Retina (tissue), 1 donor: ENCODE measurements at places on chromosomes 1 and 21.

GRCh38 chr21:15332572-15332971 is 267.8 kb upstream of the NRIP1 start:
- no peak for DNase-seq

DNA sequence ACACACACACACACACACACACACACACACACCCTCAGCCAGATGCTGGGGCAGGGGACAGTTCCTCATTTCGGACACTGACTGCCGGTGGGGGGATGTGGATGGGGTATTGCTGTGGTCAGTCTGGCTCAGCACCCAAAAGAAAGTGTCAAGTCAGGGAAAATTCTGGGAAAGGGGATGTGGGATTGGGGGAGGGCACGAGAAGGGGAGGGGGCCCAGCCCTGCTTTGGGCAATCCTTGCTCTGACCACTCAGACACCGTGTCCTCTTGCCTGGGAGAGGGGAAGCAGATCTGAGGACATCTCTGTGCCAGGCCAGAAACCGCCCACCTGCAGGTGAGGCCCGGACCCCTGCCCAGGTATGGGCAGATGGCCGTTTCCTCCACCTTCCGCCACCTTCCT is at the start of gene C1QC:
C1QC (plus strand) TSS at position 253 of the 400 bp plus-strand sequence. CDS start 391 bp downstream, outside the sequence.
- DNase-seq: no peak

DNA sequence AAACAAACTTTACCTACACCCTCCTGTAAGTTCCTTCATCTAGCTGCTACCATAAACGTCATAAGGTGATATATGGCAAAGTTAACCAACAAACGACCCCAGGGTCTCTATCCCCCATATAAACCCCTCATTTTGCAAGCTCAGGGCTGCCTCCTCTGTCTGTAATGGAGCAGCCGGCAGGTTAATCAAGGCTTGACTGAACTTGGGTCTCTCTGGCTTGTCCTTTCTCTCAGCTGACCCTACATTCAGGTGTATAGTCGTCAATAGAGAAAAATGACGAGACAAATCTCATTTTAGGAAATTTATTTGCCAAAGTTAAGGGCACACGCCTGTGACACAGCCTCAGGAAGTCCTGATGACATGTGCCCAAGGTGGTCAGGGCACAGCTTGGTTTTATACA is 67.4 kb downstream of the WDR4 start:
- DNase-seq: no peak

GRCh38 chr1:173818459-173818858 is 6.0 kb upstream of the DARS2 start:
- DNase-seq: no peak

GRCh38 chr1:162117039-162117774 is 47.7 kb downstream of the NOS1AP start:
- DNase-seq: no peak
